Frontal cortex (tissue), 4 donors: ENCODE measurements at places on chromosomes 3 and 15. TPM values are rescaled to one million over a fixed set of nuclear protein-coding genes. Genes with fewer than 3 reads are reported as not detected.

The AMOTL2 gene
- 62.0 TPM for total RNA-seq

The KLHL40 gene
- 0.41 TPM for total RNA-seq

The GPR149 gene
- total RNA-seq, result 7.7 TPM

The SLC24A5 gene
- total RNA-seq, result 0.41 TPM

The ZNF860 gene
- total RNA-seq, result 2.0 TPM

The MFN1 gene
- 109 TPM for total RNA-seq

The ZNF80 gene
- not detected for total RNA-seq
